CD4-positive, alpha-beta T cell treated with Interleukin-10 for 1 hour (primary cell): ENCODE measurements at places on chromosomes 3 and 15.
A peak's percentile ranks its signal among the peaks of the same experiment; 100 is the strongest.

GRCh38 chr3:11010426-11011165, 18.0 kb downstream of the SLC6A1 start:
- no peak for DNase-seq

DNA sequence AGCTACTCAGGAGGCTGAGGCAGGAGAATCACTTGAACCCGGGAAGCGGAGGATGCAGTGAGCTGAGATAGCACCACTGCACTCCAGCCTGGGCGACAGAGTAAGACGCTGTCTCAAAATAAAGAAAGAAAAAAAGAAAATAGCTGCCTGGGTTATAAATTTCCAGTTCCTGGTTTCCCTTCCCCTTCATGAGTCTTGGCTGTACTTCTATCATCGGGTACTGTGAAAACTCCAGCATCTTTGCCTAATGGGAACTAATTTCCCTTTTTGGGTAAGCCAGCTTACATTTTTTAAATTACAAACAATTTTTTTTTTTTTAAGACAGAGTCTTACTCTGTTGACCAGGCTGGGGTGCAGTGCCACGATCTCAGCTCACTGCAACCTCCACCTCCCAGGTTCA, 15.0 kb downstream of the DENND4A start:
- DNase-seq = no peak

GRCh38 chr3:46824211-46824970, 38.9 kb downstream of the MYL3 start:
- DNase-seq = no peak

DNA sequence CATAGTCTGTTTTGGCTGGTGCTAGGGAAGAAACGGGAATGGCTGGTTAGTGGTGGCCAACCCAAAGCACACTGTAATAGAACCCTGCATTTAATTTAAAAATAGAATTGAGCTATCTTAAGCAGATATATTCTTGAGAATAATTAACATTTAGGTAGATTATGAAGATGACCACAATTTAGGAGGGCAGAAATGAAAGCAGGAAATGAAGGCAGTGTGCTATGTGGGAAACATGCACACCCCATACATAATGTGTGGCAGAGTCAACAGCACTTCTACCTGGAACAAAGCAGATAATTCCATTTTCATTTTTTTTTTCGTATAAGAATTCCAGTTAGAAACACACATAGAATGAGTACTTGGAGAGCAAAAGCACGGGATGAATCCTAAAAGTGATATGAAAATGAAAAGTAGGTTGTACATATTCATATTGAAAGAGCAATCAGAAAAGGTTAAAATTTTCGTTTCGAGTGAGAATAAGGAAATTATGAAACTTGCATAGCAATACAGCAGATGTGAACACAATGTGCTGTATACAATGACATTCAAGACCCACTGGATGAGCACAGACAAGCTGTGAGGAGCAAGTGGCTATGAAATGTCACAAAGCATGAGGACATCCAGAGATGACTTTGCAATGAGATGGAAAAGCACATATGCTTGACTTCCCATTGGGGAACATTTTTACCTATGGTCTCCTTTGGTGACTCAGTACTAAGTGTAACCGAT, 102.6 kb downstream of the TFG start:
- no peak for DNase-seq

GRCh38 chr15:57390583-57390982, 14.3 kb downstream of the CGNL1 start:
- no peak for DNase-seq

GRCh38 chr3:48847053-48847503, 596 bp downstream of the PRKAR2A start:
- DNase-seq = peak; percentile 51

- DNase-seq = peak; percentile 47
Measured at GRCh38 chr3:177358977-177359592, 161.8 kb upstream of the TBL1XR1 start.

DNA sequence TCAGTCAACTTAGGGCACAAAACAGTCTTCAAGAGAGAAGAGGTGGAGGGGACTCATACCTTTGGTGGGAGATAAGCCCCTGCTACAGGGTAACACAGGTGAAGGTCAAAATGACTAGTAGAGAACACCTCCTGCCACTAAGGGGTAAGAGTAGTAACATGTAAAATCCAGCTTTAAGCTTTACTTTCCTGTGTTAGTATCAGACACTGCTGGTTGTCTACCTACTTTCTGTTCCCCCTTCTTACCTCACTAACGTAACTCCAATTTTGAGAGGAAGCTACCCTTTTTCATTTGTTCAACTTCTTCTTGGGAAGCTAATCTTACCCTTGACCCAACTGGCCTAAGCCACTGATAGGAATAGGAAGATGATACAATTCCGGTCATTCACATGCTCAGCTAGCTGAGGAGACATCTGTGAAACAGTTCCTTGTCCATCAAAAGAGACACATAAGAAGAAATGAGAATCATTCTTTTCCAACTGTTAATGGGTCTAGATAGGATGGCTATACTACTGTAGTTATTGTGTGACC, 826.8 kb upstream of the CFAP20DC start:
- no peak for DNase-seq

DNA sequence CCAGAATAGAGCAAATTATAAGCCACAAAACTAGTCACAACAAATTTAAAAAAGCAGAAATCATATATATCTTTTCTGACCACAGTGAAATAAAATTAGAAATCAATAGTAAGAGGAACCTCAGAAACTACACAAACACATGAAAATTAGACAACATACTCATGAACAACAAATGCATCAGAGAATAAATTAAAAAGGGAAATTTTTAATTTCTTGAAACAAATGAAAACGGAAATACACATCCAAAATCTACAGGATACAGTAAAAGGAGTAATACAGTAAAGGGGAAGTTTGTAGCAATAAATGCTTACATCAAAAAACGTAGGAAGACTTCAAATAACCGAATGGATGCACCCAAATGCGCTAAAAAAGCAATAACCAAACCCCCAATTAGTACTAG, 19.2 kb downstream of the NME9 start:
- no peak for DNase-seq
